ENCODE measurements at places on chromosomes 2 and 18.

- no peak for DNase-seq
These were observed 28.4 kb downstream of the ACYP2 start for GRCh38 chr2:54143780-54144179.

DNA sequence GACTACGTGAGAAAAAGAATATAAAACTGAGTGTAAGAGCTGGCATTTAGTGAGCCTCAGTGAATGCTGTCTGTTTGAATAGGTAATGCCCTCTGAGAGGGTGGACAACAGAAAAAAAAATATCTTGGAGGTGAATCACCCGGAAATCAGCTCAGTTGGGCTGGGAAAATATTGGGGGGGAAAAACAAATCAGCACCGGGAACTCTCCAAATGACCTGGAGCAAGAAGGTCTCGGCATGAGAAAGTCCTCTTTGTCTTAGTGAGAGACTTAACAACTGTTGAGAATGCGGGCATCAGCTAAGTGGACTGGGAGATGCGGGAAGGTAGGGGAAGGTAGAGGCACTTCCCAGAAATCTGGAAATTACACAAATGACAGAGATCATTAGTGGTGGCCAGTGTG, 109.4 kb upstream of the POU3F3 start:
- no peak for DNase-seq

GRCh38 chr18:11996190-11996754, 15.0 kb downstream of the IMPA2 start:
- no peak for DNase-seq

DNA sequence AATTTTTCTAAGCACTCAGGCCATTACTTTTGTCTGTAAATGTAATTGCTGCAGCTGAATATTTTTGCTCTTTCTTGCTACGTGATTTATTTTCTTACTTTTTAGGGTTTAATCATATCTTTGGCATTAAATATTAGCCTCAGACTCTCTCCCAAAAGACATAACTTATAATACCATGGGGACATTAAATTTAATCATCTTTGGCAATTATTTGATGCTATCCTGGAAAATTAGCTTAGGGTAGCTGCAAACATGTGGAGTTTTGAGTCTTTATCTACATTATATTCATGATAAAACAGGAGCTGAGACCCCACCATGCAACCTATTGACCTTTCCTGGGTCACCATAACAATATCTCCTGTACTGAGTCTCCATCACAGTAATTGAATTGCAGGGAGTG, 59.1 kb upstream of the EDAR start:
- DNase-seq, result no peak

DNA sequence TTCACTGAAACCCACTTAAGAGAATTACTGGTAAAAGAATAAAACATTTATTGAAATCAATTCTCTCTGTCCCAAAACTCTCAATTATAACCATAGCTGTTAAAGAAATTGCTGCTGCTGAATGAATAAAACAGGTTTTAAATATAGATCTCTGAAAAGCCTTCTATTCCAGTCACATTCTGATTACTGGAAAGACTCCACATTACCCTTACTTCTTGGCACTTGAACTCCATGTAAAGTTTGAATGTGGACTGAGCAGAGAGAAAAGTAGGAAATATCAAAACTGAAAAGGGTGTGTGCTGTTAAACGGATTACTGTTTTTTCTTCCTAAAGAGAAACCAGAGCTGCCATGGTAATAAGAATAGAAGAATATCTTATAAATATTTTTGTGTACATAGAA, 655.3 kb upstream of the SETBP1 start:
- DNase-seq, result no peak

DNA sequence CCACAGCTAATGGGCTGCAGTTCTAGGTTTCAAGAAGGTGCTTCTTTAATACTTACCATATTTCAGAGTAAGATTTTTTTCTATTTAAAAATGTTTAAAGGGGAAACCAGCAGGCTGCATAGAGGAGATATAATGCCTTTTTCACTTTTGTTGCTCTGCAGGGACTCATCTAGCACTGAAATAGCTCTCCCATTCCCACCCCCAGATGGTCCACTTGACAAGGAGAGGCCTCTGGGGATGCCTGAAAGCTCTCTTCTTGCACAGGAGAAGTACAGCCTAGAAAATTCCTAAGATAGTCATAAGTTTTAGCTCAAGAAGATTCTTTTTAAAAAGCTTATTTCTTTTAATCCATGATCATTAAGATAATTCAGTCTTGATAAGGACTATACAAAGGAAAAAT, 126.4 kb downstream of the CDH2 start:
- DNase-seq, result no peak

DNA sequence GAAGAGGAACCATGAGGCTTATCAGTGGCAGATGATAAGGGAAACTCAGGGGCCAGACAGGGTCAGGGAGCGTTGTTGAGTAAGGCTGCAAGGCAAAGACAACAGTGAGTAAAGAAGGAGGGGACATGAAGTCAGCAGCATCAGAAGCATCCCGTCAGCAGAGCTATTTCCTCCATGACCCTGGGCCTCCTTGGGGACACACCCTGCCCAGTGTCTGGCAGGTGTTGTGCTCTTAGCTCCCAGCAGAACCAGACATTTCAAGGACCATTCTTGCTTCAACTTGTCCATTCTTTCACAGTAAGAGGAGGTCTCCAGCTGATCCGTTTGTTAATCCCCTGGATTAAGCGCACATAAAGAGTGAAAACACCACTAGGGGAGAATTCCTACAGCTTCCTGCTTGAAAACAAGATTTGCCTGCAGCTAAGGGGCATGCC, 88.7 kb upstream of the MEIS1 start:
- DNase-seq, result no peak

GRCh38 chr2:102520801-102521200, 47.8 kb downstream of the SLC9A4 start:
- no peak for DNase-seq

DNA sequence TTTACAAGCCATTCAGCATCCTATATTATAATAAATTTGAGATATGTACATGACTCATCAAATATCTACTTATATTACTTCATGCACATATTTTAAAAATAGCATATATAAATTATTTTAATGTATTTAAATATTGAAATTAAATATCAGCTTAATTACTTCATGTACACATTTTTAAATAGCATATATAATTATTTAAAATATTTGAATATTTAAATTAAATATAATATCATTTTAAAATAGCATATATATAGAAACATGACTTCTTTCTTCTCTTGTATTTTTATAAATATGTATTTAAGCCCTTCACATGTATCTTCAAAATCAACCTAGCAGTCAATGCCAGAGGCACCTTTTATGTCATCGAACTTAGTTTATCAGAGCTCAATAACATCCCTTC, 298.8 kb upstream of the DSEL start:
- DNase-seq, result no peak

DNA sequence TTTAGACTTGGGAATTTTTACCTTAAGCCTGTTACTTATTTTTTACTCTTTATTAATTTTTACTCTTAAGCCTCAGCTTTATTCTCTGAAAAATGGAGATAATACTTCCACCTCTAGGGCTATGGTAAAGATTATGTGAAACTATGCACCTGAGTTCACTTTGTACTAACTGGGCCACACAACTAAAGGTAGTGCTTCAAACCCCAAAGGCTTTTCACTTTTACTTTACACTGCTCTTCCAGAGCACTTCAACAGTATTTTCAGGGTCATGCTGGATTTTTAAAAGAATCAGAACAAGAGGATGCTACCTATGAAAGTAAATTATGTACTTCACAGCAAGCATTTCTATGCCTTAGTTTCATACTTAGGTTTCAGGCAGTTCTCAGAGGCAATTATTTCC, 27.8 kb downstream of the MEX3C start:
- no peak for DNase-seq

Measured in RPMI8226 (cell line).